NCI-H774 (cell line): ENCODE measurements at places on chromosomes 1 and 21.

- no peak for DNase-seq
These were observed 189.1 kb downstream of the FMN2 start for GRCh38 chr1:240280560-240281322.

- no peak for DNase-seq
These were observed 144.9 kb upstream of the HOOK1 start for GRCh38 chr1:59669752-59670312.

DNA sequence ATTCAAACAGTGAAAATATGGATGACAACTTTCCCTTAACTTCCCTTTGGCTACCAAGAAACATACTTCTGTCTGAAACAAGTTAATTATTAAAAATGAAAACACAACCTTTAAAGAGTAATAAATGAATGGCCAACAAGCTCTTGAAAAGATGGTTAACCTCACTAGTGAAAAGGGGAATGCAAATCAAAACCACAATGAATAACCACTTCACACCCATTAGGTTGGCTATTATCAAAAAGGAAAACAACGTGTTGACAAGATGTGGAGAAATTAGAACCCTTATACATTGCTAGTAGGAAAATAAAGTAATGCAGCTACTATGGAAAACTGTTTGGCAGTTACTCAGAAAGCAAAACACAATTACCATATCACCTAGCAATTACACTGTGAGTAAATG is 14.1 kb downstream of the COP1 start:
- no peak for DNase-seq

DNA sequence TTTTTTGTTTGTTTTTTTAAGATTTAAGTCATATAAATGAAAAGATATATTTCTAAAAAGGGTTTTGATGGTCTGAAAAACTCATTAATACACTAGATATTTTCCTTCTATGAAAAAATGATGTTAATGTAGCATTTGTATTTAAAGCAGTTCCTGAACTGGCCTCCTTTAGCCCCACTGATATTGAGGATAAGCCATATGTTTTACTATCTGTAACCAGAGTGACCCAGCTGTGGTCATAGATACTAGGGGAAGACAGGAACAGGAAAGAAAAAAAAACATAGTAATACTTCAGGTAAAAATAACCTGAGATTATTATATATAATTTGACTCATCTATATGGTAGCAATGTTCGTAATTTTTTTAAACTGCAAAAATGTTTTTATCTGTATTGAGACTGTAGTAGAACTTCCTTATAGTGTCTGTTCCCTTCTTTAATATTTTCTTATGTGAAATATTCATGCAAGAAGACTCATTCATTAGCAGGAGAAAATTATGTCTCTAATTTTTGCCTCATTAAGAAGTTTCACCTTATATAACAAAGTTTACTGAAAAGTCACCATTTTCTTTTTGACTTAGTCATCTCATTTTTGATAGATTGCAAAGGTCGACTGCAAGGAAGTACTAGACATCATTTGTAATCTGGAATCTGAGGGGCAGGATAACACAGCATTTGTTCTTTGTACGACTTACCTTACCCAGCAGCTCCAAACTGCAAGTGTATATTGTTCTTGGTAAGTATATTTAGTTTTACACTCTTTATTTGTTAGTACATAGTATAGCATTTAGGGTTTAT is 25.6 kb upstream of the TMCO2 start:
- DNase-seq, result no peak

DNA sequence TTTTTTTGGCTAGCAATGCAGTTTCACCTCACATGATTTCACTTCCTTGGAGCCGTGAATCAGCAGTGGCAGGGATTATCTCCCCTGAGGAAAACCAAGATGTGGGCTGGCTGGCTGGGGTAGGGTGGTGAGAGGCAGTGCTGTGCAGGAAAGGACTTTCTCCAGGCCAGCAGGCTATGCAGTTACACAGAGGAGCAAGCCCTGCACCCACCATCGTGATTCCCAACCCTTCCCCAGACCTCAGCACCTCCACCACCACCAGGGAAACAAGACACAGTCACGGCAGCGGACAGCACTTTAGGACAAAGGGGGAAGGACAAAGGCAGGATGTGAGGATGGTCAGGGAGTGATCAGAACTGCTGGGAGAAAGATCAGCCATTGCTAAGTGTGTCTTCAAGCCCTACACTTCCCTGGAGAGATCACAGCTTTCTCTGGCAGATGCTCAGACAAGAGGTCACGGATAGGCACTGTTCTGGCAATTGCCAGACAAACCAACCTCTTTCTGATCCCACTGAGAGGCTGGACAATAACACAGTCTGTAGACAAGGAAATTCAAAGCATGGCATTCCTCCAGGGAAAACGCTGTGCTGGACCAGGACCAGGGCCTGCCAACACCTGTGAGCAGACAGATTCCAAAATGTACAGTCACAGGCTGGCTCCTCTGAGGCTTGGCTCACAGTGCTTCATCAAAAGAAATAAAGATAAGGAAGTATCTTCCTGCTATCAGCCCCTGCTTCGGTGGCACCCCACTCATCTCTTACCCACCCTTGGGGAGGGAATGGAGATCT is 509.4 kb downstream of the SMYD3 start:
- no peak for DNase-seq

- DNase-seq, result no peak
These were observed 35.6 kb upstream of the PCBP3 start for GRCh38 chr21:45607909-45608295.

DNA sequence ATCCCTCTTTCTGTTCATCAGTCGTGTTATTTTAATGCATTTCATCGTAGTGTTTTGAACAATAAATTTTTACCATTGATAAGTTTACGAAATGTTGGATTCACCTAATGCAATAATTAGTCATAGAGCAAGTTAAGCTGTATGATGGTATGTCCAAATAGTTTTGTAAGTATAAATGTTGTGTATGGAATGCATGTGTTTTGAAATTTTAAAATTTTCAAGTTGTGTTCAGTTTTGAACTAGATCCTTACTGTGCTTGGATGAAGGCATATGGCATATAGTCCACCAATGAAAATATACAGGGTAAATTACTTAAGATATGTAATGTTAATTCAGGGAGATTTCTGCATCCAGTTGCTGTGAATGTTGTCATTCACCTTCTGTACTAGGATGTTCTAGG is 2.3 kb downstream of the ZMYM4 start:
- DNase-seq, result no peak

DNA sequence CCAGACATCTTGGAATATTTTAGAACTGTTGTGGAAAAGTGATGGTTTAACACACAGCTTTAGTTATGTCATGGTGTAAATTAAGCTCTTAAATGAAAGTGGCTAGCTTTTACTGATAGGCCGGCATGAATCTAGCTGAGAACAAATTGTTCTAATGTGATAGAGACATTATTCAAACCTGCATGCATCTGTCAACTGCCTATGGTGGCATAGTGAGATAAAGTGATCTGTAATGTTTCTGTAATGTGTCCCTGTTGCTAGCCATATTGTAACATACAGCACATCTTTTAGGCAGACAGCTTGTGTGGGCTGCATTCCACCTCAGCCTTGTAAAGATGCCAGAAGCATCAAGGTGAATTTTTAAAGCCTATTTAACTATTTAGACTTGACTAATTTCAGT is 16.0 kb downstream of the LRIG2 start:
- DNase-seq, result no peak

DNA sequence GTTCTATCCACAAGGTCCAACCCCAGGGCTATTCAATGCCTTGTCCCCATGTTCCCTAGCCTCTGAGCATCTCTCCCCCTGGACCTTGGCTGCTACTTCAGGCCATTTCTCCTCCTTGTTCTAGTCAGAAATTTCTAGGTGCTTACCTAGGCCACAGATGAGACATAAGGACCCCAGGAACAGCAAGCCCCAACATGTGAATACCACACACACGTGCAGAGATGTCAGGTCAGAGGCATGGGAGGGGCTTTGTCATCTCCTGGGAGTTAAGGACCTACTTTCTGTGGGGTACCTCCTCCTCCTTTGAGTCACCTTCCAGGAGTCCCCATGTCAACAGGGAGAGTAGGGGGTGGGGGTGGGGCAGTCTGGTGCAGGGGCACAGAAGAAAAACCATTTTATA is 7.1 kb upstream of the RGS16 start:
- no peak for DNase-seq

GRCh38 chr1:17432412-17432811 is 7.1 kb downstream of the RCC2 start:
- DNase-seq, result no peak

- DNase-seq, result no peak
These were observed 57.3 kb upstream of the STUM start for GRCh38 chr1:226491093-226491850.

GRCh38 chr1:152926091-152926490 is 17.7 kb downstream of the IVL start:
- no peak for DNase-seq

GRCh38 chr1:177820213-177820612 is 149.6 kb downstream of the SEC16B start:
- no peak for DNase-seq

GRCh38 chr1:36773827-36774541 is 260.3 kb downstream of the GRIK3 start:
- no peak for DNase-seq

DNA sequence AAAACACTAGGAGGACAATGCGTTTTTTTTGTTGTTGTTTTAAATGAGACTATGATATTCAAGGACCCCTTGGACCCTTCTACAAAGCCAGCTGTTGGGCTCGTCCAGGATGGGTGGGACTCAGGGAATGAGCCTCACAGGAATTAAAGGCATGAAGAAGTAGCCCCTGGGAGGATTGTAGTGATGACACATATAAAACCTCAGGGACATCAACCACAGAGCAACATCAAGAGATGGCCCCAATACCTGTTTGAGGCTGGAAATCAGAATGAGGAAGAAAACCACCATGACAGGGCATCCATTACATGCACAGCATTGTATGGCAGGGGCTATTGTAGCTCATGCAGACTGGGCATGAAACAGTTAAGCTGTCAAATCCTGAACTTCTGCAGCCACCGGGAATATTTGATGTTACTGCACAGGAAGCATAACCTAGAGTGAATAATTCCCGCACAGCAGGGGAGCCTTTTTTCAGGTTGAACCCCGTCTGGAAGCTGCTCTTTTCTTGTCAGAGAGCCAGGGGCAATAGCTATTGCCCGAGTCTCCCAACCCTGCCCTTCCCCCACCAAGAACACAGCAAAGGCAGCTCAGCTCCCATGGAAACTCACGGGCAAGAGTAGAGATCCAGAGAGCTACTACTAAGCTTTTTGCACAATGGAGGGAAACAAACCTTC is 140.2 kb upstream of the FGGY start:
- DNase-seq, result peak; percentile 58

- no peak for DNase-seq
These were observed 442.8 kb downstream of the MATN1 start for GRCh38 chr1:30280572-30280971.

DNA sequence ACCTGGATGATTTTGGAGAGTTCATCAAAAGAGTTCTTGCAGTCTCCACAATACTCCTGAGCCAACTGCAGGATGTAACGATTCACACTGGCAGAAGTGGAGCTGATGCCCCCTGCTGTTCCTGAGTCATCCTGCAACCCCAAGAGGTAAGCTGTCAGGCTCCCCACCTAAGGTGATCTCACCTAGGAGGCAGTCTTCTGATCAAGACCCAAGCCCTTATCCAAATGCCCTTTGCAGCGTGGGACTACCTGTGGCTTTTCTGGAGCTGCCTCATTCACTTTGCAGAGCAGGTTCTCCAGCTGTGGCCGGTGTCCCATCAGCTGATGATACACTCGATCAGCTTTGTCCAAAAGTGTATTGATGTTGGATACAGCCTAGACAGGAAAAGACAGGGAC is 96.4 kb downstream of the UBR4 start:
- no peak for DNase-seq

DNA sequence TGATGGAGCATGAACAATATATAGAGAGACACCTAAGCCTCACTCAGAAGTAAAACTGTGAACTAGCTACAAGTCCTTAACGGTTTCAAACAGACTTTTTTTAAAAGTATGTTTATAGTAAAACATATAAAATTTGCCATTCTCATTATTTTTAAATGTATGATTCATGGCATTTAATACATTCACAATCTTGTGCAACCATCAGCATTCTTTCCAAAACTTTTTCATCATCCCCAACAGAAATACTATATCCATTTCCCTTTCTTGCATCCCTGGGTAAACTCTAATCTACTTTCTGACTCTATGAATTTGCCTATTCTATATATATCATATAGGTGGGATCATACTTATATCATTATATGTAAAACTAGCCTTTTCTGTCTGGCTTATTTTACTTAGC is 25.5 kb downstream of the EVI5 start:
- DNase-seq, result no peak

DNA sequence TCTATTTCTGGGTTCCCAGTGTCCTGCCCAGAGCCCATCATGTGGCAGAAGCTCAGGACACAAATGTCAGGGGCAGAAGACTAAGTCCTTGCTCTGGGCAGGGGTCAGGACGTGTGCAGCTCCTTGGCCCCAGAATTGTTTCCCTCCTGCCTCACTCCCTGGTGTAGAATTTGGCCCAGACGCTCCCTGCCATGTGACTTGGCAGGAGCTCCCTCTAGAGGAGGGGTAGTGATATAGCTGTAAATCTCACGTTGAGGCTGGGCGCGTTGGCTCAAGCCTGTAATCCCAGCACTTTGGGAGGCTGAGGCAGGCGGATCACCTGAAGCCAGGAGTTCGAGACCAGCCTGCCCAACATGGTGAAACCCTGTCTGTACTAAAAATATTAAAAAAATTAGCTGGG is 91.2 kb downstream of the UBIAD1 start:
- DNase-seq, result no peak

GRCh38 chr21:31667639-31668038 is 8.1 kb downstream of the SOD1 start:
- no peak for DNase-seq

DNA sequence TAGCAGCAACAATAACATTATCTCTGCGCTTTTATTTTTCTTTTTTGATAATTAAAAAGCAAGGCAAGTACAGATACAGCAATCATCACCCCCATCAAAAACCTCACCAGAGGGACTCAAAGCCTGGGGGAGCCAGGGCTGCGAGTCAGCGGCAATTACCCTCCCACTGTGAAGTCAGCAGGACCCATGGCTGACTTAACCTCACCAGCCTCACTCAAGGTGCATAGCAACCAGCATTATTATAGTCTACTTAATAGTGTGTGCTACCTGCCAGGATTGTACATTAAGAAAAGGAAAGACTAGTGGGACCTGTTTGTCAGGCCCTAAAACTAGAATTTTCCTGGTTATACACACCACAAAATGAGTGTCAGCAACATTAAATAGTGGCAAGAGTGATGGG is 28.9 kb upstream of the SERBP1 start:
- no peak for DNase-seq

DNA sequence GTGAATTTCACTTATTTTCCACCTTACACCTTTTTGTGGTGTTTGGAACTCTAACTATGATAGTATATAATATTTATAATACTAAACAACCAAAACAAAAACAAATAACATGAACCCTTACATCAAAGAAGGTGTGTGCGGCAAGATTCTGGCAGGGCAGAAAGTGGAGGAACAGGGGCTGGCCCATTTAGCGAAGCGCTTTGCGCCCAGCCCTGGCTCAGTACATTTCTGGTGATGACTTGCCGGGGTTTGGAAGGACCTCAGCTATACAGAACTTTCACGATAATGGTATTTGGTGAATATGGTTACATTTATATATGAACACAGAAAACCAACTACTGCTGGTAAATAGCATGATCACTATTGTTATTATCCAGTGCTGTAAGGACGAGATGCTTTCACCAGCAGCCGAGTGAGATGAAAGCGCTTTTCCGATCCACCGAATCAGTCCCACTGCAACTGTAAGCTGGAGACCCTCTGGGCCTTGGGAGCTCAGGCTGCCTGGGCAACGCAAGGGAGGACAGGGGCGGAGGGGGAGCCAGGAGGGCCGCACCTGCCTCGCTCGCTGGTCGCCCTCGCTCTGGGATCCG is 63.9 kb downstream of the CD247 start:
- DNase-seq, result peak; percentile 36

- no peak for DNase-seq
These were observed 90.6 kb upstream of the CNIH3 start for GRCh38 chr1:224525411-224526040.
